ENCODE measurements at places on chromosomes 2 and 18. TPM values are rescaled to one million over a fixed set of nuclear protein-coding genes. Genes with fewer than 3 reads are reported as not detected.
A peak's percentile ranks its signal among the peaks of the same experiment; 100 is the strongest.

DNA sequence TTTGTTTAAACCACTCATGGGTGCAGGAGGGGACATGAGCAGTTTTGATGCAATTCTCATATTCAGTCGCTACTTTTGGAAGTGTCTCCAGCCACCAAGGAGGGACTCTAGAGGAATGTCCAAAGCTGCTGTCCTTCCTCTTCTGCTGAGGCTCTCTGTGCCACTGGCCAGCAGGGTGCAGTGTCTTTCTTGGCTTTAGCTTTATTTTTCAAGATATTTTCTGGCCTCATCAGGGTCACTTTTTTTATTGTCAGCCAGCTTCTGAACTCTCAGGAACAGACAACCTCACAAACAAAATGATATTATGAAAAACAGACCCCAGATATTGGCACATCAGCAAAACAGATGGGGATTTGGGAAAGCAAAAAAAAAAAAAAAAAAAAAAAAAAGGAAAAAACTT is 289.3 kb upstream of the ZSWIM2 start:
- no peaks in the 10 kb centered on the region for H3K27me3 ChIP-seq
- no peaks in the 10 kb centered on the region for H3K36me3 ChIP-seq
- peak; percentile 26 for DNase-seq

The FBXO48 gene
- total RNA-seq, result 0.85 TPM

- no peaks in the 10 kb centered on the region for H3K27me3 ChIP-seq
- peak overlapping the region; percentile 66 for H3K4me3 ChIP-seq
- H3K4me1 ChIP-seq, result peaks cover 65% of the 10 kb centered on the region
Observed at GRCh38 chr18:59874166-59874565, 25.6 kb upstream of the PMAIP1 start.

The SCN3A gene
- total RNA-seq, result not detected

- peaks cover 35% of the 10 kb centered on the region for H3K36me3 ChIP-seq
- no peaks in the 10 kb centered on the region for H3K4me1 ChIP-seq
- no peaks in the 10 kb centered on the region for H3K27me3 ChIP-seq
- H3K4me3 ChIP-seq, result no peak overlapping the region
- peak overlapping the region; percentile 29 for H3K27ac ChIP-seq
Observed at GRCh38 chr18:2686349-2686968, 30.9 kb downstream of the SMCHD1 start.

GRCh38 chr18:60667016-60667415 is 294.4 kb upstream of the MC4R start:
- no peaks in the 10 kb centered on the region for H3K27me3 ChIP-seq
- H3K27ac ChIP-seq, result no peak overlapping the region
- no peak overlapping the region for H3K4me3 ChIP-seq
- no peaks in the 10 kb centered on the region for H3K4me1 ChIP-seq
- H3K36me3 ChIP-seq, result peaks cover 4% of the 10 kb centered on the region

DNA sequence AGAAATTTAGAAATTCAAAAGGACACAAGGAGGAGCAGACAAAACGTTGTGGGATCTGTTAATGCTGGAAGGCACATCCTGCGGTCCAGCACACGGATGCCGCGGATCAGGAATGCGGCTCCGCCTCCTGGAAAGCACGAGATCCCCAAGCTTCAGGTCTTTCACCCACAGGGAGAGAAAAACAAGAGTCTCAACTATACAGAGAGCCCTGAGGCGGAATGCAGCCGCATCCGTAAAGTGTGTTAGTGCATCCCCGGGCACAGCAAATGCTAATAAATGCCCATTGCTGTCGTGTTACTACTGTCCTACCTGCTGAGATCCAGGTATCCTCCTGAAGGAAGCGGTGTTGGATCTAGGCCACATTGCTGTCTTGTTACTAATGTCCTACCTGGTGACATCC is 303.9 kb downstream of the EIPR1 start:
- no peaks in the 10 kb centered on the region for H3K36me3 ChIP-seq
- H3K4me3 ChIP-seq, result no peak overlapping the region
- no peak for DNase-seq
- H3K27me3 ChIP-seq, result peaks cover 18% of the 10 kb centered on the region
- no peak overlapping the region for H3K27ac ChIP-seq
- no peaks in the 10 kb centered on the region for H3K4me1 ChIP-seq

GRCh38 chr2:233982421-233983121 is 65.4 kb downstream of the TRPM8 start:
- peaks cover 56% of the 10 kb centered on the region for H3K4me1 ChIP-seq
- peaks cover 10% of the 10 kb centered on the region for H3K36me3 ChIP-seq
- H3K27me3 ChIP-seq, result no peaks in the 10 kb centered on the region
- peak; percentile 86 for DNase-seq
- peak overlapping the region; percentile 85 for H3K27ac ChIP-seq

GRCh38 chr2:85324639-85325465 is 2.9 kb downstream of the TGOLN2 start:
- H3K27me3 ChIP-seq, result peaks cover 3% of the 10 kb centered on the region
- DNase-seq, result no peak
- peaks cover 73% of the 10 kb centered on the region for H3K4me1 ChIP-seq
- H3K27ac ChIP-seq, result peak overlapping the region; percentile 49
- H3K4me3 ChIP-seq, result peak overlapping the region; percentile 93
- peaks cover 67% of the 10 kb centered on the region for H3K36me3 ChIP-seq

The SDC1 gene
- total RNA-seq, result 79.0 TPM

DNA sequence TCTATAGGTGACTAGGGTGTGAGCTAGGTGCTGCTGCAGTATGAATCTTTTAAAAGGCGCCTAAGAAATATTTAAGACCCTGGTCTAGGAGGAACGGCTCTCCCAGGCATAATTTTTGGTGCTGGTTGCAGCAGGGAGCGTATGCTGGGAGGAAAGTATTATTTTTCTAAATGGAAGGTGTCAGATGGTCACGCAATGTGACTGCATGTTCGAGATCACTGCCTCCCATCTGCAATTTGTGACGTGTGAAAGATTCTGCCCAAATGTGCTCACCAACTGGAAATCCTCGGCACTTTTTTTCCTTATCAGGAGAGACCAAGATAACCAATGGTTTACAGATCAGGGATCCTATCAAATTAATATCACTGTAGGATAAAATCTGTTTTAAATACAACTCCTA is 95.6 kb upstream of the KLHL14 start:
- DNase-seq, result no peak
- H3K27ac ChIP-seq, result no peak overlapping the region
- H3K4me3 ChIP-seq, result no peak overlapping the region
- no peaks in the 10 kb centered on the region for H3K27me3 ChIP-seq
- no peaks in the 10 kb centered on the region for H3K36me3 ChIP-seq

The AFF3 gene
- 0.61 TPM for total RNA-seq

- H3K4me1 ChIP-seq, result no peaks in the 10 kb centered on the region
- H3K4me3 ChIP-seq, result no peak overlapping the region
- H3K27ac ChIP-seq, result no peak overlapping the region
- H3K27me3 ChIP-seq, result 0 out of 2 replicates have a peak, but pooled peaks cover under 1% of the 10 kb centered on the region
Observed at GRCh38 chr2:184564092-184564491, 34.2 kb upstream of the ZNF804A start.

DNA sequence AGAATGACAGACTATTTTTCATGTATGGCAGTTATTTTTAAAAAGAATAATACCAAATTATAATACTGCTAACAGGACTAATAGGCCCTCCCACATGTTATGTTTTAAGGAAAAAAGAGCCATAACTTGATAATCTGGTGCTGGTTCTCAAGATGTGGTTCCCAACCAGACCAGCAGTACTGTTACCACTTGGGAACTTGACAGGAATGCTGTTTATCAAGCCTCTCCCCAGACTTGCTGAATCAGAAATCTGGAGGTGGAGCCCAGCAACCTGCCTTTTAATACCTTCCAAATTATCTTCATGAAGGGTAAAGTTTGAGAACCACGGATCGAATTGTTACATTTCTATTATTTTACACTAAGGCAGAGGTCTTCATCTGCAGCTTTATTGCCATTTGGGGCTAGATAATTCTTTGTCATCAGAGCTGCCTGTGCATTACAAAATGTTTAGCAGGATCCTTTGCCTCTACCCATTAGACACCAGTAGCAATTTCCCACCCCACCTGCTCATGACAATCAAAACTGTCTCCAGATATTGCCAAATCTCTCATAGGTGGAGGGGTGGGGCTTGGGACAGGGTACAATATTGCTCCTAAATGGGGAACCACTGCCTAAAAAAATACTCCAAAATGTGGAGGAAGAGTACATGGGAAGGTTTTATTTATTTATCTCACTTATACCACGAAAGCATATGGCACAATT is 629.6 kb downstream of the ARHGAP15 start:
- H3K27ac ChIP-seq, result no peak overlapping the region
- H3K36me3 ChIP-seq, result no peaks in the 10 kb centered on the region
- H3K4me3 ChIP-seq, result no peak overlapping the region
- H3K27me3 ChIP-seq, result peaks cover 4% of the 10 kb centered on the region
- no peak for DNase-seq

The SERPINB3 gene
- total RNA-seq, result not detected

DNA sequence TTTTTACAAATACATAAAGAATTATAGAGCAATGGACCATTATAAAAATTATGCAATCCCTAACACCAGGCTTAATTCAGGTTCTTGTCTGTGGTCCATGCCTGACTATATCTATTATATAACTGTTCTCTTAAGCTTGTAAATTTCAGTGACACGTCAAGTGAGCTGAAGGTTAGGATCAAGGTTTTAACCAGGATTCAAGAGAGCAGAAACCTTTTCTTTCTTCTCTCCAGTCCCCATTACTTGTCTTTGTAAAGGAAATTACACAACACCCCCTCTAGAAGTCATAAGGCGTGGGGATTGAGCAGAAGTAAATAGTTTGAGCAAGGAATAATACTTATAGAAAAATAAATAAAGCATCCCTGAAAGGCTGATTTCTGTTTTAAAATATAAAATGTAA is 122.0 kb downstream of the ZNF521 start:
- peaks cover 38% of the 10 kb centered on the region for H3K4me1 ChIP-seq
- H3K27ac ChIP-seq, result no peak overlapping the region
- DNase-seq, result no peak
- no peak overlapping the region for H3K4me3 ChIP-seq

GRCh38 chr18:63407734-63408133 is 14.5 kb downstream of the VPS4B start:
- H3K4me3 ChIP-seq, result no peak overlapping the region
- H3K4me1 ChIP-seq, result peaks cover 55% of the 10 kb centered on the region
- H3K36me3 ChIP-seq, result peaks cover 31% of the 10 kb centered on the region
- no peak for DNase-seq

The RIT2 gene
- not detected for total RNA-seq

GRCh38 chr2:102245266-102246151 is 58.7 kb downstream of the IL1RL2 start:
- H3K27ac ChIP-seq, result no peak overlapping the region
- H3K4me3 ChIP-seq, result peak overlapping the region; percentile 42
- peaks cover 30% of the 10 kb centered on the region for H3K4me1 ChIP-seq
- H3K36me3 ChIP-seq, result no peaks in the 10 kb centered on the region
- peak; percentile 48 for DNase-seq
- H3K27me3 ChIP-seq, result peaks cover 17% of the 10 kb centered on the region

DNA sequence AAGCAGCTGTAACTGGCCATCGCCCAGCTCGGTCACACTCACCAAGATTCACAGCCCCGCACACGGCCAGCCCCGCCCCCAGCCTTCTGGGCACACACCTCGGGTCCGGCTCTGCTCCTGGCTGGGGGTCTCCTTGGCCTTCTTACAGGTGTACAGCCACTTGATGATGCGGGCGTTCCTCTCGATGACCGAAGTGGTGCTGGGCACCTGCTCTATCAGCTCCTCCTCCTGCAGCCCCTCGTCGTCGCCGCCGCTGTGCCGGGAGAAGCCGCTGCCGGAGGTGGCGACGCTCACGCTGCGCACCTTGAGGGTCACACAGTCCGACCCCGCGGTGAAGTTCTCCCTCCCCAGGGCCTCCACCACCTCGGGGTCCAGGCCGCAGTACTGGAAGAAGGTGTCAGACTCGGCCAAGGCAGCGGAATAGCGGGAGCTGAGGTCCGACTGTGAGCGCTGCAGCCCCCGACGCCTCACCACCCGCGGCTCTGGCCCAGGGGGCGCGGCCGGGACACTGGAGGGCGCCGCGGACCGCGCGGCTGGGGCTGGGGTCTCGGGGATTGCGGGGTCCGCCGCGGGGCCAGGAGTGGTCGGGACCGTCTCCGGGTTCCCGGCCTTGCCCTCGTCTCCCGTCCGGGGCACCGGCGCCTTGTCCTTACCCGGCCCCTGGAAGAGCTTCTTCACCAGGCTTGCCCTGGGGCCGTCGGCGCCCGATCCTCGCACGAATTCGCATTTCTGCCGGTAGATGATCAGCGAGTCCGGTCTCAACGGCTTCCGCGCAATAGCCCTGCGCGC is 769 bp downstream of the FAM110C start:
- no peak overlapping the region for H3K4me3 ChIP-seq
- peaks cover under 1% of the 10 kb centered on the region for H3K27me3 ChIP-seq
- H3K36me3 ChIP-seq, result no peaks in the 10 kb centered on the region
- DNase-seq, result no peak
- H3K27ac ChIP-seq, result no peak overlapping the region
- H3K4me1 ChIP-seq, result no peaks in the 10 kb centered on the region

- H3K27me3 ChIP-seq, result peaks cover 4% of the 10 kb centered on the region
- peaks cover 47% of the 10 kb centered on the region for H3K4me1 ChIP-seq
- H3K27ac ChIP-seq, result peak overlapping the region; percentile 56
- no peaks in the 10 kb centered on the region for H3K36me3 ChIP-seq
- H3K4me3 ChIP-seq, result peak overlapping the region; percentile 45
Observed at GRCh38 chr2:235642446-235643098, 148.7 kb downstream of the AGAP1 start.

GRCh38 chr18:28163201-28163775 is 13.6 kb downstream of the CDH2 start:
- H3K27ac ChIP-seq, result peak overlapping the region; percentile 66
- H3K27me3 ChIP-seq, result no peaks in the 10 kb centered on the region
- peaks cover 85% of the 10 kb centered on the region for H3K4me1 ChIP-seq
- H3K4me3 ChIP-seq, result no peak overlapping the region
- DNase-seq, result peak; percentile 62

The TMEM163 gene
- not detected for total RNA-seq

The GALR1 gene
- not detected for total RNA-seq

DNA sequence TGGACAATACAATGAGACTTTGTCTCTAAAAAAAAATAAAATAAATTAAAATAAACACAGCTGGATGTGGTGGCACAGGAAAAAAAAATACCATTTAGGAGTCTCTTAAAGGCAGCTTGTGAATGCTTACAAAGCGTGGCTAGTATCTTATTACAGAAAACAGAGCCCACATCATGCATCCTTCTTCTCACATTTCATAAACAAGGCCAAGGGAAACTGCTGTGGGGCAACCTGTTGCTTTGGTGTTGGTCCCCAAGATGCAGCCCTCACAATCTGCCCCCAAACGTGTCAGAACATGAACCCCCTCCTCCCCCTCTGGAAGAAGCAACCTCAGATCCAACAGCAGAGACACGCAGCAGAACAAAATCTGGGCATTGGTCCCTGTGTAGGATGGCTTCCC is 2.6 kb downstream of the SLC14A1 start:
- no peak for DNase-seq
- peaks cover 63% of the 10 kb centered on the region for H3K4me1 ChIP-seq
- H3K27ac ChIP-seq, result no peak overlapping the region
- no peak overlapping the region for H3K4me3 ChIP-seq

DNA sequence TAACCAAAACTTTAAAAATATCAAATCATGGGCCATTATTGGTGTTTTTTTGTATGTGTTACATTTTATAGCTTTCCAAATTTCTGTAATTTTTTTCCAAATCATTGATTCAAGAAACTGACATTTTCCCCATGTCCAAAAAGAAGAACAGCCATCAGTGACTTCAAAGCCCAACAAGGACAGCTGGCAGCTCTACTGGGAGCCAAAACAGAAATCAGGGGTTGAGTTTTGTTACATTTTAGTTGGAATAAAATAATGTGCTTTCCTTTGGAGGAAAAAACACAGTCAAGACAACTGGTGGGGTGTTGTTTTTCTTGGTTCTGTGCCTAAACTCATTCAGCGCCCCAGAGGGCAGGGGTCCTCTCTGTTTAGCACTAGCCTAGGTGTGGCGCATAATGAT is 23.8 kb downstream of the AKAIN1 start:
- no peak overlapping the region for H3K27ac ChIP-seq
- H3K27me3 ChIP-seq, result no peaks in the 10 kb centered on the region
